ENCODE measurements at places on chromosomes 3 and 15.

- DNase-seq = no peak
These were observed 53.3 kb downstream of the OSBPL10 start for GRCh38 chr3:31927811-31928210.

DNA sequence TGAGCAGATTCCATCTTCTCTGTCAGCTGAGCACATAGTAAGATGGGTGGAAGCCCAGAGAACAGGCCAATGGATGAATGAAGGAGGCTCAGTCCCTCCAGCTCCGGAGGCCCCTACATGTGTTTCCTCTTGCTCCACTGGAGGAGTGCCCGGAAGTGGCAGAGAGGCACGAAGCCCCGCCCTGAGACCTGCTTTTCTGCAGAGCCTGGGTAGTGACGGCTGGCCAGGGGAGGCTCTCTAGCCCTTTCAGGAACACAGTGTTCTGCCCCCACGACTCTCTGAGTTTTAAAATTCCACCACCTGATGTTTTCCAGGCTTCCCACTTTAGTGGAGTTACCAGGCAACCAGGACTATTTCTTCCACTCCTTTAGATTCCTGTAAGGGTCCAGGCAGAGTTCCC, 149.4 kb upstream of the SLC6A11 start:
- DNase-seq = no peak

DNA sequence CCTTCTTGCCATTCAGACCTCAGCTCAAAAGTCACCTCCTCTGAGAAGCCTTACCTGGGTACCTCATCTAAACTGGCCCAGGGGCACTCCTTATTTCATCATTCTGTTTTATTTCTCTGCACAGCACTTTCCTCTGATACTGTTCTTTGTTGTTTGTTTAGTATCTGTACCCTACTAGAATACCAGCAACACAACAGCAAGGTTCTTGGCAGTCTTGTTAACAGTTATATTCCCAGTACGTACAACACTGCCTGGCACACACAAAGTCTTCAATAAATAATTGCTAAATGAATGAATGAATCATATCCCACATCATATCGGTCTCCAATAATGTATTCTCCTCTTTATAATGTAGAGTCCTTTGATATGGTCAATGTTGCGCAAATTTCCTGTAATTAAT, 188.1 kb downstream of the FOXP1 start:
- no peak for DNase-seq

DNA sequence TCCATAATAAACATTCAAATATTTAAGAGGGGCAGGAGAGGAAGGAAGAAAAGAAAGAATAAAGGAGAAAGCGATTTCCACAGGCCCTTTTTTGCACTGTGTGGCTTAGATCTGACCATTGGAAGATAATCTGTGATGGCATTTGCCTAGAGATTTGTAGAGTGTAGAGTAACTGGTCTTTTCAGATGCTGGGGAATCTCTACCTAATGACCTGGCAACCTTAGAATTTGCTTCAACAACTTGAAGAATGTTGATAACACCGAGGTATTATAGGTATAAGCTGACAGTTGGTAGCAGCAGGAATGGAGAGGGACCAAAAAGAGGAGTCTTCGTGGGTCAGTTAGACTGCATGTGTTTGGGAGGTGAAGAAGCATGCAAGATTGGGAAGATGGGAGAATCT, 20.9 kb upstream of the AVEN start:
- DNase-seq = no peak

Measured in HT-29 (cell line).